ENCODE measurements at places on chromosomes 16 and 17. TPM values are rescaled to one million over a fixed set of nuclear protein-coding genes. Genes with fewer than 3 reads are reported as not detected.

The TLCD2 gene
- 0.99 TPM for total RNA-seq

The ITFG1 gene
- 39.1 TPM for total RNA-seq

The KRTAP3-2 gene
- total RNA-seq, result not detected

The BAHCC1 gene
- total RNA-seq, result 1.8 TPM

The CBFA2T3 gene
- total RNA-seq, result 0.11 TPM

The CDRT15L2 gene
- total RNA-seq, result not detected

The GID4 gene
- 15.9 TPM for total RNA-seq
